ENCODE measurements at places on chromosomes 1 and 21. TPM values are rescaled to one million over a fixed set of nuclear protein-coding genes. Genes with fewer than 3 reads are reported as not detected.

- no peaks in the 10 kb centered on the region for H3K27me3 ChIP-seq
- no peak overlapping the region for H3K4me3 ChIP-seq
- no peaks in the 10 kb centered on the region for H3K36me3 ChIP-seq
- DNase-seq, result no peak
- H3K27ac ChIP-seq, result no peak overlapping the region
Observed at GRCh38 chr21:15966231-15966630, 236.4 kb downstream of the USP25 start.

- peaks cover 27% of the 10 kb centered on the region for H3K4me1 ChIP-seq
- no peak overlapping the region for H3K4me3 ChIP-seq
- no peaks in the 10 kb centered on the region for H3K36me3 ChIP-seq
- no peak for DNase-seq
Observed at GRCh38 chr1:24111262-24111995, 506 bp downstream of the MYOM3 start.

GRCh38 chr1:117107364-117107763 lies 14.2 kb downstream of the TRIM45 start:
- H3K4me3 ChIP-seq, result no peak overlapping the region
- H3K36me3 ChIP-seq, result no peaks in the 10 kb centered on the region
- H3K4me1 ChIP-seq, result peaks cover 10% of the 10 kb centered on the region
- no peaks in the 10 kb centered on the region for H3K27me3 ChIP-seq
- H3K27ac ChIP-seq, result peak overlapping the region; percentile 35

DNA sequence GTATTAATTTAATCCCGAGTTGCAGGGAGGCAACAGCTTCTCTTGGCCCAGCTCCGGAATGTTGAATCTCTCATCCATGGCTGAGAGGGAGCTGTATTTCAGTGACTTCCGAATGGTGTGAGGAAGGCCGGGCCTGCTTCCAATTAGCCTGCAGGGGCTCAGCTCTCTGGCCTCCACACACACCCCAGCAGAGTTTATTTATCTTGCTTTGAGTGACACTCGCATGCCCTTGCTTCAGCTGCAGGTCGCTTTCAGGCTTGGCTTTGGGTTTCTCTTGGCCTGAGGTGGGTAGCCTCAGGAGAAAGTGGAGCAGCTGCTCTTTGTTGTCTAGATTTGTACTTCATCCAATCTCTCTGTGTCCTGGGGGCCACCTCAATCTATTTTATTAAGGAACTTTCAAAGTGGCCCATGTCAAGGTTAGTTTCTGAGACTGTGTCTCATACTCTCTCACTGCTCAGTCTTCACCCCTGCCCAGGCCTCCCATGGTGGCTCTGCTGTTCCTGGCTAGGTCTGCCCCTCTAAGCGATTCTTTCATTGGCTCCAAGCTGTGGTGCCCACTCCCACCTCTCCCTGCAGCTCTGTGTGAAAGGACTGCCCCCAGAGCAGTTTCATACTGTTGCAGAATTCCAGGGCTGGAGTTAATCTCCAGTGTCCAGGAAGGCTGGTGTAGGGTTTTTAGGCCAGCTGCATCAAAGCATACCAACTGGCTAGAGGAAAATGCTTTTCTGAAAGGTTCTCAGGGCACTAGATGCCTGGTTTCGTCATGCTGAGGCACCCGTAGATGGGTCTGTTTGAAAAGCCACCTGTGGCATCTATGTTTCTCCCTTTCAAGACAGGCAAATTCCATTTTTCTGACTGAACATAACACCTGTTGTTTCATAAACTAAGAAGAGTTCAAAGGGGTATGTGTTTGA lies 153.5 kb downstream of the PLXNA2 start:
- H3K27me3 ChIP-seq, result no peaks in the 10 kb centered on the region
- H3K36me3 ChIP-seq, result peaks cover 22% of the 10 kb centered on the region
- no peaks in the 10 kb centered on the region for H3K4me1 ChIP-seq
- no peak for DNase-seq

DNA sequence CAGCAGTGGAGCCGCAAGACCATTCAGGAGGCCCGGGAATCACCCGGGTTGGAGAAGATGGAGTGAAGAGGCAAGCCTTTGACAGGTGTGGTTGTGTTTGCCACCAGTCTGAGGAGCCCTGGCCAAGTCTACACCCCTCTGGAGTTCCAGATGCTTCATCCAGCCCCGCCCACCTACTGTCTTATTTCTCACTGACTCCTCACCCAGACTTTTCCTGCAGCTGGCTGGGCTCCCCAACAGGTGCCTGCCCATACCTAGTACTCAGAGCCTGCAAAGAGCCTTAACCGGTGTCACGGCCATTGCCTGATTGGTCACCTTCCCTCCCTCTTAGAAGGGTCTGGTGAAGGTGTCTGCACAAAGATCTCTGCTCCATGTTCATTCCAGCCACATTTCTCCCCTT lies 16.0 kb downstream of the SLC9A1 start:
- H3K36me3 ChIP-seq, result no peaks in the 10 kb centered on the region
- H3K27me3 ChIP-seq, result no peaks in the 10 kb centered on the region
- no peak overlapping the region for H3K27ac ChIP-seq
- H3K4me3 ChIP-seq, result no peak overlapping the region

DNA sequence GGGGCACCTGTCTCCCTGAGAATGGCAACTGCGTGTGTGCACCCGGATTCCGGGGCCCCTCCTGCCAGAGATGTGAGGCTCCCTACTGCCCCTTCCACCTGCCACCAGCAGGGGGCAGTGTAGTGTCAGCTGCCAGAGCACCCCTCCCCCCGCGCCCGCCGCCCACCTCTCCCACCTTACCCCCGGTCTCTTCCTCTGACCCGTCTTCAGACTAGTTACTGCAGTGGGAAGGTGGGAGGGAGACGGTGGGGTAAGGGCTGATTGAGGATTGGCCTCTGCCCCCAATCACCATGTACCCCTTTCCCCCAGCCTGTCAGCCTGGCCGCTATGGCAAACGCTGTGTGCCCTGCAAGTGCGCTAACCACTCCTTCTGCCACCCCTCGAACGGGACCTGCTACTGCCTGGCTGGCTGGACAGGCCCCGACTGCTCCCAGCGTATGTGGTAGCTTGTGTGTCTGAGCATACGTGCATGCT lies 10.1 kb upstream of the LRRC71 start:
- H3K4me3 ChIP-seq, result no peak overlapping the region
- H3K27me3 ChIP-seq, result no peaks in the 10 kb centered on the region
- no peak overlapping the region for H3K27ac ChIP-seq
- H3K36me3 ChIP-seq, result no peaks in the 10 kb centered on the region
- DNase-seq, result peak; percentile 64

DNA sequence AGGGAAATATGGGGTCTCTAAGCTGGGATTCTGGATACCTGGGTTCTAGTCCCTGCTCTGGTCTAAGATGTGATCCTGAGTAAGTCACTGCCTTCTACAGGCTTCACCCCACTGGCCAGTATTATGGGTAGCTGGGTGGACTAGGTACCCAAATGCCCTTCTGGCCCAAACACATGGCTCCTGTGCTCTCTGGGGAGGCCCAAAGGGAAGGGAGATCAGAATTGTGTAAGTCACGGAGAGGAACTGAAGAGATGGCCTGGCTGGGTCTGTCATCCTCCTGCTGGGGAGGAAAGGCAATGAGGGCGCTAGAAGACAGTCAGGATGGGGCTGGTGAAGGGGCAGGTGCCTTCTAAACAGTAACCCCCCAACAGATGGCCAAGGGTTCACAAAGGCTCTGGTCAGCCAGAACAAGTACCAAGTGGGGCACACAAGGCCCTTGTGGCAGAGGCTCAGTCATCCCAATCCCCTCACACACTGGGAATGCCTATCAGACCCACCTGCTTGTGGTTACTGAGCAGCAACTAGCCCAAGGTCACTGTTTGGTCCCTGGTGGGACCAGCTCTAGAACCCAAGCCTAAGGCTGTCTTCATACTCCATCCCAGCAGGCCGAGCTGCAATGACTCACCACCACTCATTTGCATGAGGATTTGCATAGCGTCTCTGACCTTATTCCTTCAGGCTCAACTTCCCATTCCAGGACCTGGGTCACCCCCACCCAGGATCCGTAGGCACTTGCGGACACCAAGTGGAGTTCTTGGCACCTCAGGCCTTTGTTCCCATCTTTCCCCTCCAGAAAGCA lies 9.2 kb downstream of the MEF2D start:
- peaks cover 91% of the 10 kb centered on the region for H3K4me1 ChIP-seq
- peak overlapping the region; percentile 63 for H3K27ac ChIP-seq
- no peak for DNase-seq
- no peak overlapping the region for H3K4me3 ChIP-seq
- no peaks in the 10 kb centered on the region for H3K27me3 ChIP-seq

GRCh38 chr1:174158767-174159251 lies 511 bp upstream of the RABGAP1L start:
- DNase-seq, result no peak
- peaks cover 10% of the 10 kb centered on the region for H3K4me1 ChIP-seq
- peak overlapping the region; percentile 89 for H3K27ac ChIP-seq
- no peaks in the 10 kb centered on the region for H3K27me3 ChIP-seq

GRCh38 chr1:161738627-161739287 lies 10.8 kb upstream of the DUSP12 start:
- DNase-seq, result peak; percentile 29
- no peak overlapping the region for H3K27ac ChIP-seq
- H3K4me1 ChIP-seq, result no peaks in the 10 kb centered on the region
- H3K4me3 ChIP-seq, result no peak overlapping the region
- no peaks in the 10 kb centered on the region for H3K36me3 ChIP-seq

GRCh38 chr21:43740497-43741156 lies 21.7 kb downstream of the PDXK start:
- H3K36me3 ChIP-seq, result peaks cover 3% of the 10 kb centered on the region
- DNase-seq, result peak; percentile 74
- H3K4me1 ChIP-seq, result no peaks in the 10 kb centered on the region
- no peak overlapping the region for H3K4me3 ChIP-seq
- H3K27me3 ChIP-seq, result no peaks in the 10 kb centered on the region
- peak overlapping the region; percentile 69 for H3K27ac ChIP-seq

DNA sequence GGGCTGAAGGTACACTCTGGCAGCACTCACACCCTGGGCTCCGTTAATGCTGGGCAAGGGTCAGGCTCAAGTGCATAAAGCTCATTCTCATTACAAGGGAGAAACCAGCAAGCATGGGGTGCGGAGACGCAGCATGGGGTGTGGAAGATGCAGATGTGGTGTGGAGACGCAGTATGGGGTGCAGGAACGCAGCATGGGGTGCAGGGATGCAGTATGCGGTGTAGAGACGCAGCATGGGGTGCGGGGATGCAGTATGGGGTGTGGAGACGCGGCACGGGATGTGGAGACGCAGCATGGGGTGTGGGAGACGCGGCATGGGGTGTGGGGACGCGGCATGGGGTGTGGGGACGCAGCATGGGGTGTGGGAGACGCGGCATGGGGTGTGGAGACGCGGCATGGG lies 390.7 kb downstream of the NPHP4 start:
- H3K27ac ChIP-seq, result no peak overlapping the region
- peaks cover 18% of the 10 kb centered on the region for H3K4me1 ChIP-seq
- no peaks in the 10 kb centered on the region for H3K27me3 ChIP-seq
- DNase-seq, result no peak
- H3K36me3 ChIP-seq, result no peaks in the 10 kb centered on the region
- no peak overlapping the region for H3K4me3 ChIP-seq

- no peaks in the 10 kb centered on the region for H3K4me1 ChIP-seq
- DNase-seq, result no peak
- H3K36me3 ChIP-seq, result no peaks in the 10 kb centered on the region
- H3K4me3 ChIP-seq, result no peak overlapping the region
Observed at GRCh38 chr1:53476579-53476978, 17.4 kb downstream of the DMRTB1 start.

DNA sequence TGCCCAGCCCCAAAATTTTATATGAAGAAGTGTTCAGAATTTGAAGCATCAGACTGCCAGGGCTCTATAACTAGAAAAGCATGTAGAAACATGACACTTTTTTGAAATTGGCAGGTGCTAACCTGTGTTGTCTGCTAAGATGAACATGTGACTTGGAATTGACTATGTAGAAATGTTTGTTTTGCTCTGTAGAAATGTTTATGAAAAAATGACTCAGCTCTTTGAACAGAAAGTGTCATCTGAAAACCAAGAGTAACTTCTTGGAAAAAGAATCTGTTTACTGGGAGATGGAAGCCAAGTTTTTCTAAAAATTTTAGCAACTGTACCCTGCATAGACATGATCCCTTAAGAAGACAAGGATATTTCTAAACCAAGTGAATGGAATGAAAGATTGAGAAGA lies 59.2 kb downstream of the LHX9 start:
- H3K4me1 ChIP-seq, result no peaks in the 10 kb centered on the region
- no peak overlapping the region for H3K4me3 ChIP-seq
- no peaks in the 10 kb centered on the region for H3K36me3 ChIP-seq
- no peak overlapping the region for H3K27ac ChIP-seq
- no peak for DNase-seq

DNA sequence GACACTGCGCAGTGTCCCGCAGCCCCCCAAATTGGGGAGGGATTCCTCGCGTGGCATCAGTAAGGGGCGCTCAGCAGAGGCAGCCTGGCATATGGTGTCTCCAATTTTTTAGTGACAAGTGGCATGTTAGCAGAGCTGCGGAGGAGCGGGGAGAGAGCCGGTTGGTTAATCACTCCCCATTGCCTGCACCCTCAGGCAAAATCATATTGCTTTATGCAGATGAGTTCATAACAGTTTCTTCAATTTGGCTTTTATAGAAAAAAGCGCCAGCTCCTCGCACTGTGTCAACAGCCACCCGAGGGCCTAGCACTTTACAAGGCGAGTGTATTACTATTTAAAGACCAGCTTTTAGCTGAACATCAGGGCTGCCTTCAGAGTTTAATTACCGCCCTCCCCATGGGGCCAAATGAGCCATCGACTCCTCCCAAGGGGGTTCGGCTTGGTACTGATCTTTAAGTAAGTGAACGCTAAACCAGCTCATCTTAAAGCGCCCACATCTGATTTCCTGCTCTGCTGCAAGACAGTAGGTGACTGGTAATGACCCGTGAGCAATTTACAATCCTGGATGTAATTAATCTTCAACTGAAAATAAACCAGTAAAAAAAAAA lies 298.9 kb downstream of the DSCAM start:
- H3K27me3 ChIP-seq, result no peaks in the 10 kb centered on the region
- DNase-seq, result no peak
- no peak overlapping the region for H3K27ac ChIP-seq
- H3K36me3 ChIP-seq, result no peaks in the 10 kb centered on the region
- no peak overlapping the region for H3K4me3 ChIP-seq

DNA sequence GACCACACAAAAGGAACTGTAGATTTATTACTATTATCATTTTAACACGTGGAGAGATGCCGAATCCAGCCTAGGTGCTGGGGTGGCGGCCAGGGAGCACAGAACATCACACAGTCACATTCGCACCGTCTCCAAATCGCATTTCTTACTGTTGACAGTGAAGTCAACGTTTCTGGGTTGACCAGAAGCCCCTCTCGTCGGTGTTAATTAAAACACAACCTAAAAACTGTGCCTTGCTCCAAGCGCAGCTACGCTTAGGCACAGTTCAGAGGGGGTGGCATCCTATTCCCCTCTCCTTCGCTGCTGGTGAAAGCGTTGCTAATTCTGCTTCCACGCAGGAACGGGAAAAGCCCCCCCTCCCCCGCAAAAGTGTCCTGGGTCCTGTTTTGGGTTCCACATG lies 4.1 kb downstream of the RIPK4 start:
- peak overlapping the region; percentile 92 for H3K27ac ChIP-seq
- H3K36me3 ChIP-seq, result no peaks in the 10 kb centered on the region
- no peaks in the 10 kb centered on the region for H3K27me3 ChIP-seq
- H3K4me1 ChIP-seq, result peaks cover 76% of the 10 kb centered on the region
- DNase-seq, result no peak

Gene BATF3
- total RNA-seq, result 3.4 TPM

Gene CNR2
- not detected for total RNA-seq

Gene WNT3A
- total RNA-seq, result not detected

Gene MEX3A
- total RNA-seq, result 0.99 TPM

Gene APCS
- 0.99 TPM for total RNA-seq

Gene SPATA46
- total RNA-seq, result not detected

Gene NPHS2
- total RNA-seq, result not detected

Gene PODN
- total RNA-seq, result 35.8 TPM

Gene PRR9
- not detected for total RNA-seq

Gene CYP4A22
- total RNA-seq, result not detected

Gene SPRR1B
- total RNA-seq, result not detected
